Stimulated activated naive CD8-positive, alpha-beta T cell treated with anti-CD3 and anti-CD28 coated beads, Interleukin-15, amount 100 ng/mL, for 72 hours (primary cell): ENCODE measurements at places on chromosomes 4 and X.

DNA sequence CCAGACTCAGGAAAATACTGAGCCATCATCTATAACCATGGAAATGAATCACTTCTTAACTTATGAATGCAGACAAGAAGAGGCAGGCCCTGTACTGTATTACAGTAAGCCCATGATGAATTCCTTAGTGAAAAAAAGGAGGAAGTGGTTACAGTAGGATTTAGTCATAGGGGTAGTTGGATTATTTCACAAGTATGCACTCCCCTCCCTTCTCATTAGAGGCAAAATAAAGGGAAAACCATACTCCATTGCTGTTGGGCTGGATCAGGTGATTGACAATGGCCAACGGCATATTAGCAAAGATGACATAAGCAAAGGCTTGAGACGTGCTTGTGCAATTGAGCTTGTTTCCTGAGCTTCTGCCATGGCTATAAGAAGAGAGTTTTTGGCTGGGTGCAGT, 181.1 kb upstream of the PRPS2 start:
- no peak for DNase-seq

DNA sequence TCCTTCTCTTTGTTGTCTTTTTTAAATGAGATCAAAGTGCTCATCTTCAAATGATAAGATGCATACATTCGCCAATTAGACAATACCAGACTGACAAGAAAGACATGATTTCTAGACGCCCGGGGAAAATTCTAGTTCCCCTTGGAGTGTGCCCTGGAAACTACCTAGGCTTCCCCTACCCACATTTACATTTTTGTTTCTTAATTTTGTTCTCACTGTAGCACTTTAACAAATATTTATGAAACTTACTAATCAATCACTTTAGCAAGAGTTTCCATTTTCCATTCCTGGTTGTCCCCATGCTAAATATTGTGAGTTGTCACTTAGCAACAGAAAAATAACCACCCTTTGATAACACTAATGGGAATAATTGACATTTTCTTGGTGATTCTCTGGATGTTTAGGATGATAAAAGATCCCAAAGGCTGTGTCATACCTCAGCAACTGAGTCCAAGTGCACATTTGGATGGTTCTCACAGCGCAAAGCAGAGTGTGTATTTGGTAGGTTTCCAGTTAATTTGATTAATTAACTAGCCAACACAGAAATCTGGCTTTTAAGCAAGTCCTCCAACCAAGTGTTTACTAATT, 69.6 kb downstream of the FGFBP1 start:
- DNase-seq = no peak

GRCh38 chrX:13167481-13168231, 123.2 kb upstream of the FAM9C start:
- DNase-seq = no peak

DNA sequence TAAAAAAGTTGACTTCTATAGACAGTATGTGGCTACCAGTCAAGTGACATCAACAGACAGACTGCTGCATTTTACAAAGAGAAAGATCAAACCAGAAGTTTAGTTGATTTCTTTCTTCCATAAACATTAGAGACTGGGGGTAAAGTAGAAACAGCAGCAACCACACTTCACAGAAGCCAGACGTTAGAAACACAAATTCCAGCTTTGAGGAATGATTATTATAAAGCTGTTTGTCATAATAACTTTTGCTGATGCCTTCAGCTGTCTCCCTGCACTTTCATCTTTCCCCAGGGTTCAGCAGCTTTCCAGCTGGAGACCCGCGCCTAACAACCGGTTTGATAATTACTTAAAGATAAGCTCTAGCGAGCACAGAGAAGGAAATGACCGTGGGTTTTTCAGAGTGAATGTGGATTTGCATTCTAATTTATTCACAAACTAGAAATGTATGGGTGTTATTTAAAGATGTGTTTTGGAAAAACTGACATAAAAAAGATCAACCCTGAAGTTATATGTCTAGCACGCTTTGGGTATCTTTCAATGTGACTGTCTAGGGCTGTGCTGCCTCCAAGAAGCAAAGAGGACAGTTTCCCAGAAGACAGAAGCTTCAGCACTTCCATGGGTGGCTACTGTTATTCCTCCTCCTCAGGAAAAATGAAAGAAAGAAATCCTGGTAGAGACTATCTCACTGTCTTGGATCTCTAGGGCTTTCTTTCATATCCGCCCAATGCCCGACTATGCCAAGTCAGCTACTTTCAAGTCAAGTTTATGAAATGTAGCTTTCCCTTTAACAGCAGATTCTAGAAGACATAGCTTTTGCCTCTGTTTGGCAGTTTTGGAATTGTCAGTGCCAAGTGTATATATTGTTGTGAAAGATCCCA, 15.0 kb upstream of the ENAM start:
- DNase-seq = no peak

GRCh38 chr4:2545321-2546013, 9.0 kb downstream of the FAM193A start:
- DNase-seq = no peak

DNA sequence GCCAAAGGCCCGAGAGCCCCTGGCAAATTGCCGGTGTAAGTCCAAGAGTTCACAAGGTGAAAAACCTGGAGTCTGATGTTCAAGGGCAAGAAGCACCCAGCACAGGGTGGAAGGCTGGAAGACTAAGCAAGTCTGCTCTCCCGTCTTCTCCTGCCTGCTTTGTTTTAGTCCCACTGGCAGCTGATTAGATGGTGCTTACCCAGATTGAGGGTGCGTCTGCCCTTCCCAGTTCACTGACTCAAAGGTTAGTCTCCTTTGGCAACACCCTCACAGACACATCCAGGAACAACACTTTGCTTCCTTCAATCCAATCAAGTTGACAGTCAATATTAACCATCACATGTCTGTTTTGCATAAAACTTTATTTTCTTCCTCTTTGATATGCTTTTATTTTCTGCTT, 157.4 kb downstream of the HS3ST1 start:
- no peak for DNase-seq

DNA sequence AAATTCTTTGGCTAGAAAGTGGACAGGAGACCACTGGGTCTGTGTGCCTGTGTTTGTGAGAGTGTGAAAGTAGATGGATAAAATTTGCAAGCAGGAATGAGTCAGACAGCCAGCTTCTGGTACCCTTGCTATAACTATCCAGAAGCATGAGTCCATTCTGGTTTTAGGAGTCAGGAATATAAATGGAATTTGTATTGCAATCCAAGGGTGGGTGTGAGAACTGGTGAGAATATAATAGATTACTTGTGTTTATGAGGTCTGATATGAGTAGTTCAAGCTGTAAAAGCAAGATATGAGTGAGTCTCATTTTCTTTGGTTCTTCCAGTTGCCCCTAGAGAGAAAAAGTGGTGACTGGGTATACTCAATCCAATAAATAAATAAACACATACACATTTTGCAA, 212.7 kb upstream of the TAPT1 start:
- no peak for DNase-seq

DNA sequence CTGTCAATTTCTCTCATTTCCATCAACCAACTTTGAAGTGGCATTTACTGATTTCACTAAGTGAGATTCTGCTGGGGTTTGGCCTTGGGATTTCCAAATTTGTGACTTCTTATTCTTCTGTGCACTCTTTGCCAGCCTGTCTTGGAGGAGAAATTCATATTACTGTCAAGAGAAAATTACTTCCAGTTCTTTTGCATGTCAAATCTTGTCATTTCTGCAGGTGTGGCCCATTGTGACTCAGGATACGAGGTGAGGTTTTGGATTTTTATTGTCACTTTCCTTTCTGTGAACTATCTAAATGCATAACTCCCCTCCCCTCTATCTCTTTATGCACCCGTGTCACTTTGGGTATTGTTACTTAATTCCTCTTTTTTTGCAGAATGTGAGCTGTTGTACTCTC, 102.6 kb upstream of the GUCY1A1 start:
- DNase-seq = no peak

- DNase-seq = no peak
These were observed 100.0 kb downstream of the NR3C2 start for GRCh38 chr4:148341980-148342800.

DNA sequence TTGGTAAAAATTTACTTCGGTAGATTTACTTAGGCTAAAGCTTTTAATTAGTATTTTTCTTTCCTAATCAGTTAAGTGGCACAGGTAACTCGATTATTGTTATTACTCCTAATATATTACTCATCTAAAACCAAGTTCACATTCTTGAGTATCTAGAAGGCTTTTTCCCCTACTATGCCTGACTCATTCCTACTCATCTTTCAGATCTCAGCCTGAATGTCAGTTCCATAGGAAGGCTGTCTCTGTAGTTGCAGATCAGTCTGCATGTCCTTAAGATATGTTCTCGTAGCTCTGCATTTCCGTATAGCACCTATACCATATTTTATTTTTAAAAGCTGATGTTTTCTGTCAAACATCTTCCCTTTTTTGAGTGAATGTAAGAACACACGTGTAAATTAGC, 5.9 kb upstream of the FAM184B start:
- DNase-seq = no peak

DNA sequence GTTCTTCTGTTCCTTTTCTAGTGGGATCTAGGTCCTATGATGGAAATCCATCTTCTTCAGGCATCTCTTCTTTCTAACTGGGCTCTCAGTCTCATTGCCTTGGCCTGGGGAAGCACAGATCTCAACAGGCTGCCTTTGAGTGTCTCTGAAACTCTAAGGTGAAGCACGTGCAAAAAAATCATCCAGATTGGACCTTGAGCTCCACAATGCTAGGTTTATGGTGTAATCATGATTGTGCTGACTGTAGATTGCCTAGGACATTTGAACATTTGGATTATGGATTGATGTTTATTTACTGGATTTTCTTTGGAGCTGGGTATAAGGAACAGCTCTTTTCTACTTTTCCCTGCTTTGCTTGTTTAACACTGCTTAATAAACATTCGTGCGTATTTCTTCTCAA, 191.5 kb upstream of the NR3C2 start:
- no peak for DNase-seq

DNA sequence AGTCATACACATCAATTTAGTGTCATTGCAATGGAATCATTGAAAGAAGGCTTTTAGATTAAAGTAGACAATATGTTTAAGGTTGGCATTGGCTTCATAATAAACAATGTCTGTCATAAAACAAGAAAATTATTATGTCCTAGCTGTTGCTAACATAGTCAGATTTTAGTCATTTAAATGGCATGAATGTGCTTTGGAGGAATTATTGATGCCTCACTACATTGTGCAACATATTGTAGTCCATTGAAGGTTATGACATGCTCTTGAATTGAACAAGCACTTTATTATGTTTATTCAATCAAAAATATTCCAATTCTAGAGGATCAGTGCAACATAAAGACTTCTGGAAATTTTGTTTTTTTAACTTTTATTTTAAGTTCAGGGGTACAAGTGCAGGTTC, 489.8 kb upstream of the AMOT start:
- DNase-seq = no peak

DNA sequence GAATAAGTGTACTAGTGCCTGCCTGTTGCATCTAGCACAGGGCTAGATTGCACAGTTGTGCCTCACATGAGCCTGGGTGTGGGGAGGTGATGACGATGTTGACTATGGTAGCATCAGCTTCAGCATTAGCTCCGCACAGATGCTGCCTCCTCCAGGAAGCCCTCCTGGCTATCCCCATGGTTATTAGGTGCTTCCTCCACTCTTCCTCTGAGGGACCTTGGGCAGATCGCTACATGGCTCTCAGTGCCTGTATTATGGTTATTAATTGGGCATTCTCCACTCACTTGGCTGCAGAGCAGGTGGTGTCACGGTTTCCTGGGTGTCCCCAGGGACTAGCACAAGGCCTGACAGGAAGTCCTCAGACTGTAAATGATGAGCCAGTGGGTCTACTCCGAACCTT, 325.6 kb downstream of the ARHGAP10 start:
- no peak for DNase-seq
